GM03348 (cell line): ENCODE measurements at places on chromosomes 2 and 18.

DNA sequence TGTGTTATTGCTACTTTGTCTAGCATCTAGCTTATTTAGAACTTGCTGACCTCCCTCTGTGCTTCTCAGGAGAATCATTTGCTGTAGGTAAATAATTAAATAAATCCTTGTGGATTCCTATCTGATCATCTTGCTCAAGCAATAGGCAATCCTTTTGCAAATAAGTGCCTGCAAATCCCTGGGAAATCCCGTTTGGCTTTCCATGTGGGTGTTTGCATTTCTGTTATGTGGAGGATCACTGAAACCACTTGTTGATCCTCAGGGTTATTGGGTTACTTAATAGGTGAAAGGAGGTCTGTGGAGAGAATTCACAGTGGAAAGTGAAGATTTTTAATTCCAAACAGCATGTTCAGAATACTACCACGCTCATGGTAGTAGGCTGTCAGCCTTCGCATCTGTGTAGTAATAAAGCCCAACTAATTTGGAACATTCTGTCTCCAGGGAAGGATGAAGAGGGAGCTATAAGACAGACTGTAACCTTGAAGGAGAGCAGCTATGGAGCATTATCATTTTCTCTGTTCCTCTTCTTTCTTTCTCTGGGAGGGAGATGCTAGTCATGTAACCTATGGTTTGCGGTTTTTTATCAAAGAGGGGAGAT, 72.5 kb downstream of the GULP1 start:
- no peak for DNase-seq

DNA sequence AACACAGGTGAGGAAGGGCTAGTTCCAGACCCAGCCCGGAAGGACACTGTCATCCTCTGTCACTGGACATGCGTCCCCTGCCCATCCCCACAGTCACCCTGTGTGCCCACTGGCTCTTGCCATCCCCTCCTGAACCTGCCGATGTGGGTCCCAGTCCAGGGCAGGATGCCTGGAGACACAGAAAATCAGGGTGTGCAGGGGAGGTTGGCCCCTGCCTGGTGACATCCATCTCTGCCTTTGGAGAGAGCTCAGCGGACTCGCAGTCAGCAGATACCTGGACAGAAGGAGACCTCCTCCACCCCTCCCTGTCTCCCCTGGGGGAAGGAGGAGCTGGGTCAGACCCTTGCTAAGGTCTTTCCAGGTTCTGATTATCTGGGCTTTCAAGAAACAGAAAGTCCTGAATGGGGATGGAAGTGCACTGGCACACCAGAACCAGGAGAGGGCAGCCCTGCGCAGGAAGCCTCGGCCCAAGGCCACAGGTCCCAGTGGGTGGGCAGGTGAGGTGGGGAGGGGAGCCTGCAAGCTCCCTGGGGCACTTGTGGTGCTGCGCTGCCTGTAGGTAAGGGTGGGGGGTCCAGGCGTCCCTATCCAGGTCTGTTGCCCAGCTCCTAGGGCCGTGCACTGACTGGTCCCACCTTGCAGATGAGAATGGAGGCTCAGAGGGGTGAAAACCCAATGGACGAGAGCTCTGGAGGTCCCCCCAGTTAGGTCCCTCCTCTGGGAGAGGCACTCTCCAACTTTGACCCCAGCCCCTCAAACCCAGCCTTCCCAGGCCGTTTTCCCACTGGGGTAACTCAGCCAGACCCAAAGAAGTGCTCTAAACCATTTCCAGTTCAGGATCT, 9.7 kb upstream of the OTOS start:
- peak; percentile 87 for DNase-seq

DNA sequence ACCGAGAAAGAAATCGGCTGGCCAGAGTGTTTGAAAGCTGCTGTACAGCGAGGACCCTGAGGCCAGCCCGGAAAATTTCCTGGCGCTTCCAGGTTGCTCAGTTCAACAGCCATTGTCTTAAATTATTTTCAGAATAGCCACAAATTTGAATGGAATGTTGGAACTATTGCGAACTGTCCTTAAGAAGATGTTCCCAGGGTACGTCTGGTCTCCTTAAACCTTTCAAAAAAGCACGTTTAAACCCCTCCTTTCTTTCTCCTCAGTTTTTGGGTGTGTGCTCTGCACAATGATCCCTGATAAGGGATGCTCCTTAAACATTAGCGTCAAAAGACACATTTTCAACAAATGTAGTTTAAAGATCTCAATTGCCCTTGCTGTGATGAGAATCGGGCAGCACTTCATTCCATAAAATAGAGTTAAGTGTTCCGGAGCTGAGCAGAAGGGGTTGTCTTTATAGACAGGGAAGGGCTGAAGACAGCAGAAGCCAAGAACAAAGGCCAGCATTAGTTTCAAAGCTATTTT, 14.5 kb upstream of the LPIN2 start:
- DNase-seq: peak; percentile 39

GRCh38 chr2:144505245-144505831, 14.6 kb downstream of the ZEB2 start:
- no peak for DNase-seq

- no peak for DNase-seq
These were observed 95.0 kb downstream of the TMEM163 start for GRCh38 chr2:134623796-134624195.

DNA sequence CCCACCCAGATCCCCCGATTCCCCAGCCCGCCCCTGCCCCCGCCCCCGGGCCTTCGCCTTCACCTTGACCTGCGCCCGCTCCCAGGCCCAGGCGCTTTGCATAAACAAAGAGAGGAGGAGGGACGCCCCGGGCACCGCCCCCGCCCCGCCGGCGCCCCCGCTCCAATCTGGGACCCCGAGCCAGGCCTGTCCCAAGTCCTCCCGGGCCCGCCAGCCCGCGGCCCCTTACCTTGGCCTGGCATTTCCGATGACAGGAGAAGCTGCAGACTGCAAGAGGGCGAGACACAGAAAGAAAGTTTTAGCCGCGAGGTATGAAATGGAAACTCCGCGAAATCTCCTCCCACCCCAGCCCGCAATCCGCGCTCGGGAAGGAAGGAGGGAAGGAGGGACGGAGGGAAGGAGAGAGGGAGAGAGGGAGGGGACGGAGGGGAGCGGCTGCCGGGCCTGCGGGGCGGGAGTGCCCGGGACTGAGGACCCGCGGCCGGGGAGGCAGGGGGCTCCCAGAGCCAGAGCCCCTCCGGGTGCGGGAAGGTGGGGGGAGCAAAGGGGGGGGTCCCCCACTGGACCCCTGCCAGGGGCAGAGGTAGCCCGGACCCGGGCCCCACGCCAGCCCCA, 24.2 kb downstream of the TNS1 start:
- DNase-seq: no peak

DNA sequence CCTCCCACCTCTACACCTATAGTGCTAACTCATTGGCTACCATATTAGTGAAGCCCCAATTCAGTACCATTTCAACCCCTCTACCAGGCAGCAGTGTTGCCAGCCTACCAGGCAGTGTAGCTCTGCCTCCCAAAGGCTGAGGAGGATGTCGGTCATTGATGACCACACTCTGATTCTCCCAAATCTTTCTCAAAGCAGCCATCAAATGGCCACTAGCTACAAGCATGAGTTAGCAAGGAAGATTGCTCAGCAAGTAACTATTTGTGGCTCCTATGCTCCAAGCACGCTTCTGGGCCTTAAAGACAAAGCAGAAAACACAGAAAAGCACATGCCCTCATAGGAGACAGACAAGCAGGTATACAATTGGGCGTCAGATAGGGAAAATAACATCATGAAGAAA, 42.7 kb upstream of the AFF3 start:
- DNase-seq: peak; percentile 33

GRCh38 chr18:41436772-41437171, 518.3 kb upstream of the PIK3C3 start:
- DNase-seq: no peak

- DNase-seq: no peak
These were observed 127.0 kb upstream of the PKDCC start for GRCh38 chr2:41920812-41921211.

- no peak for DNase-seq
These were observed 33.1 kb downstream of the ADRA2B start for GRCh38 chr2:96083064-96083939.

GRCh38 chr18:47750889-47751423, 179.5 kb downstream of the SMAD2 start:
- DNase-seq: no peak

DNA sequence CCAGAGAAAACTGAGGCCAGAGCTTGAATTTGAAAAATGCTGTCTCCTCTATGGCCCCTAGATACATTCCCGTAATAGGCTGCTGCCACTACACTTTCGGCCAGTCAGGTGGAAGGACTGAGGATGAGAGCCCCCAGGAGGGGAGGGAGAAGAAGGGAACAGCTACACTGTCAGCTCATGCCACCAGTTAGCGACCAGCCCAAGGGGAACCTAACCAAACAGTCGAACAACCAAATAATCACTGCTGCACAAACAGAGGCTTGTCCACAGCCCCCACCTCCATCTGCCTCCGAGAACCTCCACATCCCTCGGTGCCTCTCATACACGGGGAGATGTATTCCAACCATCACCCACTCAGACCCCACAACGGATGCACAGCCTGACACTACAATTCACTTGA, 7.3 kb downstream of the ZNF516 start:
- no peak for DNase-seq

DNA sequence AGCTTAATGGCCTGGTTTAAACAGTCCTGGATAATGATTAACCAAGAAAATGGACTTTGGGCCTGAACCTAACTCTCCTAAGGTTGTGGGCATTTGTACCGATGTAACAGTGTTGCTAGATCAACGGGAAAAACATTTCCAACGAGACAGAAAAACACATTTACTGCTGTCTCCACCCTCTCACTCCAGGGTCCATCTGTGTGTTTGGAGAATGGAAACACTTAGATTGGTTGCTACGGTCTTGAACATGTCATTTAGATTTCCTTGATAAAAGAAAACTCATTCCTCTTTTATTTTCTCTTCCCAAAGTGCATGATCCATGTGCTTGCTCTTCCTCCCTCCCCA, 88.0 kb downstream of the SOCS6 start:
- no peak for DNase-seq

- DNase-seq: no peak
These were observed 205.8 kb downstream of the LDLRAD4 start for GRCh38 chr18:13424363-13424762.

- no peak for DNase-seq
These were observed 25.1 kb downstream of the SLC66A2 start for GRCh38 chr18:79926306-79926705.

DNA sequence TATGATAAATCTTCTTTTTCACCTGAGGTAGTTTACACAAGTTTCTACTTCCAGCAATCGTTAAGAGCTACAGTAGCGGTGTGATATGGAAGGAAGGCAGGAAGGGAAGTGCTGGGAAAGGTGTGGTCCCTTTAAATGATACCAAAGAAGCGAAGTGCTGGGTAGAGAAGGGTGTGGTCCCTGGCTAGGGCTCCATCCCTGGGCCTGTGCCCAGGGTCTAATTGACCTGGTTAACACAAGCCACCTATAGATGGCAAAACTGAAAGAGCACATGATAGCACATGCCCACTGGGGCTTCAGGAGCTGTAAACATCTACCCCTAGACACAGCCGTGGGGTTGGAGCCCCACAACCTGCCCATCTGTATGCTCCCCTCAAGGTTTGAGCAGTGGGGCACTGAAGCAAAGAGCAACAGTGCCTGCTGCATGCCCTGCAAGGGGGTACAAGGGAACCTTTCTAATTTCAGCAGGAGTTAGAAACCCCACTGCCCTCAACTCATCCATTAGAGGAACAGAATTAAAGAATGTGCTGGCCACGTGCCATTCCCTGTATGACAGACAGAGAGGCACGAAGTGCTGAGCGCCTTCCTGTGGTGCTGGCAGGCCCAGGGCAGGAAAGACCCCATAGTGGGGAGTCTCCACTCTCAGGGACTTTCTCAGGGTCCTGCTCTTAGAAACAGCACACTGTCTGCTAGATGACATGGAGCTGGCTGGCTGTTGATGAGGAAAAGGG, 153.1 kb upstream of the LMAN1 start:
- DNase-seq: no peak

GRCh38 chr2:225574582-225575138, 175.2 kb downstream of the NYAP2 start:
- DNase-seq: no peak

- no peak for DNase-seq
These were observed 124.8 kb upstream of the COL5A2 start for GRCh38 chr2:189304360-189304759.

DNA sequence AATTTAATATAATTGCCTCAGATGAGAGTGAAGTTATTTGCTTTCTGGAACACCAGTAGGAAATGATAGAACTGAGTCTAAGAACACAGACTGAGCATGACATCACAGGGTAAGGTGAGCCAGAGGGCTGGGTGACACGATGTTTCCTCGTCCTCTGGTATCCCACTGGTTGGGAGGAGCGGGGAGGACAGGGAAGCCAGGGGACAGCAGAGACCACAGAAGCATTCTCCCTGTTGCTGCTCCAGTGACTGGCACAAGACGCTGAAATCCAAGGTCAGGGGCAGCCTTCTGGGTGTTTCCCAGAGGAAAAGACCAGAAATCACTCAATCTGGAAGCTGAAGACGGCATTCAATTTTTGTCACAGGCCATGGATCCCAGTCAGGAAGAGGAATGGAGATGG, 363.4 kb upstream of the SOX11 start:
- no peak for DNase-seq

DNA sequence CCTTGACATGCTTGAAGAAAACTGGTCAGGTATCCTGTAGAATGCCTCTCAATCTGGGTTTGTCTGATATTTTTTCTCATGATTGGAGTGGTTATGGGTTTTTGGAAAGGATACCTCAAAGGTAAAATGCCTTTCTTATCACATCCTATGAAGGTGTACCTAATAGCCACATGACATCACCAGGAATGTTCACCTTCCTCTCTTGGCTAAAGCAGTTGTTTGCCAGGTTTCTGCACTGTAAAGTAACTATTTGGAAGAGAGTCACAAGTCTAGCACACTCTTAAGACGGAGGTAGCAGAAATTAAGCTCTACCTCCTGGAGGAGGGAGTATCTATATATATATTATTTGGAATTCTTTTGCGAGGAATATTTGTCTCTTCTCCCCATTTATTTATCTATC, 17.9 kb upstream of the MIB1 start:
- no peak for DNase-seq

GRCh38 chr2:69600425-69600824, 43.1 kb downstream of the AAK1 start:
- no peak for DNase-seq

DNA sequence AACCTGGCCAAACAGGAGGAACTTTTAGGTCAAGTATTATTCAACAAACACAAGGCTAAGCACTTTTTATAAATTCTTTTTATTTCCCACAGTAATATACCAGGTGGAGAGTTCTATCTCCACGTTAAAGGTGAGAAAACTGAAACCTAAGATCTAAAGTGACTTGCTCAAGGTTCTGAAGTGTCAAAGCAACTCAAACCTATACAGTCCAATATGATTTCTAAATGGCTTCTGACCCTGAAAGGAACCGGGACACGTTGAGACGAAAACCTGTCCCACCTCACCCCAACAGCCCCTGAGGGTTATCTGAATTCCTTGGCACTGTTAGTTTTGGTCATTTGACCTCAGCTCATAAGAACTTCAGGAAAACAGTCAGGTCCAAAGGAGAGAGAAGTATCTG, 814.5 kb upstream of the LRATD1 start:
- DNase-seq: no peak

GRCh38 chr2:206225435-206226232, 48.8 kb upstream of the ZDBF2 start:
- DNase-seq: no peak
